Fibroblast of lung (primary cell): ENCODE measurements at places on chromosomes 2 and 18. TPM values are rescaled to one million over a fixed set of nuclear protein-coding genes. Genes with fewer than 3 reads are reported as not detected.

C2orf80 gene
- not detected in 2 replicates for total RNA-seq

LONRF2 gene
- under 0.01 TPM in 2 replicates for total RNA-seq

LCT gene
- under 0.01 TPM in 2 replicates for total RNA-seq

SETBP1 gene
- 4.5 and 4.9 TPM in 2 replicates for total RNA-seq

THAP4 gene
- 40.6 and 47.7 TPM in 2 replicates for total RNA-seq

SERPINB3 gene
- not detected in 2 replicates for total RNA-seq

KCNJ3 gene
- total RNA-seq: not detected in 2 replicates

GALR1 gene
- not detected in 2 replicates for total RNA-seq

GRCh38 chr2:181178823-181179412 is 198.5 kb downstream of the UBE2E3 start:
- DNase-seq: no peak

DNA sequence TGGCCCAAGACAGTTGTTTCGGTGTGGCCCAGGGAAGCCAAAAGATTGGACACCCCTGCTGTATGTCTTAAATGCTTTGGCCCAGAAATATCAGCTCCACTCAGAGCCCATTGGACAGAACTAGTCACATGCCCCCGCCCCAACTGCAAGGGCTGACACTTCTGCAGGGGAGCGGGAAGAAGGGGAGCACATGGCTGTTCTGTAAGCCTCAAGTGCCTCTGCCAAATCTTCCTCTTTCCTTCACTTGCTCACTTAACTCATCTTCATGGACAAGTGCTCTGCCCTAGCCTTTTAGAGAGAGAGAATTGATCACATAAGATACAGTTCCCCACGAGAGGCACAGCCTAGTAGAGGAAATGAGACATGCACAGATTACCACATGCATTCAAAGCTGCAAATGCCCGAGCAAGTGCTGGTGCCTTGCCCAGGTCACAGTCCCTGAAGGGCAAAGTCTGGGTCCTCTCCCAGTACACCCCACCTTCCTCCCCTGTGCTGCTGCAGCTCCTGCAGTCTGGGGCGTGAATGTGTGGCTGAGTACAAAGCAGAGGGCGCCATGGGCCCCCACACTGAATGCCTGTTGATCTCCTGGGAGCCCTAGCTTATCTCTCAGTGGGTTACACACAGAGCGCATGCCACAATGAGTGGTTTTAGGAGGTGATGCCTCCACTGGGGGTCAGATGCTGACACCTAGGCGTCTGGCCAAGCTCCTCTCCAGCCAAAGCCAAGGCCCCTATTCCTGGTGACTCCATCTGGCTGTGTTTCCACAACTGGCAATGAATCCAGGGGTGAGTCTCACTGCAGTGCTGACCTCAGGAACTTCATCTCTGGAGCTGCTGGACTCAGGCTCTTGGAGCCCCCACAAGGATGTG is 135.3 kb downstream of the CTIF start:
- no peak for DNase-seq

DNA sequence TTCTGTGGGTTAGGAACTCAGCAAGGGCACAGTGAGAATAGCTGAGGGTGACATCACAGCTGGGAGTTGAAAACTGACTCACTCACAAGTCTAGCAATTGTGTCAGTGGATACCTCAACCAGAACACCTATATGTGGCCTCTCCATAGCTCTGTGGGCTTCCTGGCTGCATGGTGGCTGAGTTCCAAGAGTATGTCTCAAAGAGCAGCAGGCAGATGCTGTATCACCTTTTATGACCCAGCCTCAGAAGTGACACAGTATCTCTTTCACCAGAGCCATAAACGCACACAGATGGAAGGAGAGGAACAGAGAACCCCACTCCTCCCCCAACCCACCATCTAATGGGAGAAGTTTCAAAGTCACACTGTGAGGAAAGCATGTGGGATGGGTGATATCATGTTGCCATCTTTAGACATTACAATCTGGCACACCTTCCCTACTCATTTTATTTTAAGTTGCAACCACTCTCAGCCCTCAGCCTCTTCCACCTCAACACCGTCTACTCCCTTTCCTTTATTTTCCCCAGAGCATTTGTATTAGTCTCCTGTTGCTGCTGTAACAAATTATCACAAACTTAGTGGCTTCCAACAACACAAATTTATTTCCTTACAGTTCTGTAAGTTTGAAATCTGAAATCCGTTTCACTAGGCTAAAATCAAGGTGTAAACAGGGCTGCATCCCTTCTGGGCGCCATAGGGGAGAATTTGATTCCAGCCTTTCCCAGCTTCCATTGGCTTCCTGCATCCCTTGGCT is 134.6 kb upstream of the SPATS2L start:
- peak; percentile 45 for DNase-seq

DNA sequence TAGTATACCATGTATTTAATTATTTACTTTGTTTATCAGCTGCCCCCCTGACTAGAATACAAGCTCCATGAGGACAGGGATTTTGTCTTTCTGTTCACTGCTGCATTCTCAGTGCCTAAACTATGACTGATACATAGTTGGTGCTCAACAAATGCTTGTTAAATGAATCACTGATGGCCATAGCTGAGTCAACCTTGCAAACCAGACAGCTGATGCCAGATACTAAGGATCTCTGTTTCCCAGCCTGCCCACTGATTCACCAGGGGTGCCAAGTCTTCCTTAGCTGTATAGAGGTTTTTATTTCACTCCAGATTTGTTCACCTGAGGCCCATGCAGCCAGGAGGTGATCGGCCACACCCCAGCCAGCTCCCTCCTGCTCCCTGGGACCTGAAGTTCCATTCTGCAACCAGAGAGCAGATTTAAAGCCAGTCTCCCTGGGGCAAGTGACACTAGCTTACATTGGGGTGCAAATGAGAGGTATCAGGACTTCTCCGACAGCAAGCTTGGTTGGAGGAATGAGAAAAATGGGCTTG is 92.2 kb downstream of the C1QL2 start:
- DNase-seq: peak; percentile 12

DNA sequence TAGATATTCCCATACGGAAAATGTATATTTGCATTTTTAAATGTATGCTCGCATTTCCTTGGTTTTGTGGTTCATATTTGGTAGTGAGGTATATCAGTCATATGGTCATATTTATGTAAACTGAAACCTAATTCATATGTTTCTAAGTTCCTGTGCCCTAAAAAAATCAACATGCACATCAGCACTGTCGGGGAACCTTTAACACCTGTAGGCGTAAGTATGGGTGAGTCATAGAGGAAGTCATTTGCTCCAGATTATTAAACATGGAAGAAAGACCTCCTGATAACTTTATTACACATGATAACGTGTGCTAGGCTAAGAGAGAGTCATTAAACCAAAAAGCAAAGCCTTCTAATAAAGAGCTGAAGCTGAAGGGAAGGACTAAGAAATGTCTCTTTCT is 437.7 kb downstream of the NRXN1 start:
- no peak for DNase-seq

DNA sequence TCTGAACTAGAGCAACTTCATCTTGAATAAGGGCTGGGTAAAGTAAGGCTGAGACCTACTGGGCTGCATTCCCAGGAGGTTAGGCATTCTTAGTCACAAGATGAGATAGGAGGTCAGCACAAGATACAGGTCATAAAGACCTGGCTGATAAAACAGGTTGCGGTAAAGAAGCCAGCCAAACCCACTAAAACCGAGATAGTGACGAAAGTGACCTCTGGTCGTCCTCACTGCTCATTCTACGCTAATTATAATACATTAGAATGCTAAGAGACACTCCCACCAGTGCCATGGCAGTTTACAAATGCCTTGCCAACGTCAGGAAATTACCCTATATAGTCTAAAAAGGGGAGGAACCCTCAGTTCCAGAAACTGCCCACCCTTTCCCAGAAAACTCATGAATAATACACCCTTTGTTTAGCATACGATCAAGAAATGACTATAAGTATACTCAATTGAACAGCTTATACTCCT is 109.1 kb downstream of the FIGN start:
- no peak for DNase-seq

- DNase-seq: no peak
Observed at GRCh38 chr2:219404954-219405353, 13.2 kb upstream of the DES start.

- DNase-seq: no peak
Observed at GRCh38 chr2:238903141-238903540, 55.3 kb downstream of the TWIST2 start.

- DNase-seq: peak; percentile 56
Observed at GRCh38 chr2:43331422-43331821, 105.0 kb upstream of the ZFP36L2 start.

- DNase-seq: no peak
Observed at GRCh38 chr2:69583321-69583833, 60.2 kb downstream of the AAK1 start.

GRCh38 chr2:79855264-79856006 is 342.6 kb downstream of the CTNNA2 start:
- no peak for DNase-seq

- no peak for DNase-seq
Observed at GRCh38 chr18:10239991-10240634, 214.3 kb upstream of the APCDD1 start.

DNA sequence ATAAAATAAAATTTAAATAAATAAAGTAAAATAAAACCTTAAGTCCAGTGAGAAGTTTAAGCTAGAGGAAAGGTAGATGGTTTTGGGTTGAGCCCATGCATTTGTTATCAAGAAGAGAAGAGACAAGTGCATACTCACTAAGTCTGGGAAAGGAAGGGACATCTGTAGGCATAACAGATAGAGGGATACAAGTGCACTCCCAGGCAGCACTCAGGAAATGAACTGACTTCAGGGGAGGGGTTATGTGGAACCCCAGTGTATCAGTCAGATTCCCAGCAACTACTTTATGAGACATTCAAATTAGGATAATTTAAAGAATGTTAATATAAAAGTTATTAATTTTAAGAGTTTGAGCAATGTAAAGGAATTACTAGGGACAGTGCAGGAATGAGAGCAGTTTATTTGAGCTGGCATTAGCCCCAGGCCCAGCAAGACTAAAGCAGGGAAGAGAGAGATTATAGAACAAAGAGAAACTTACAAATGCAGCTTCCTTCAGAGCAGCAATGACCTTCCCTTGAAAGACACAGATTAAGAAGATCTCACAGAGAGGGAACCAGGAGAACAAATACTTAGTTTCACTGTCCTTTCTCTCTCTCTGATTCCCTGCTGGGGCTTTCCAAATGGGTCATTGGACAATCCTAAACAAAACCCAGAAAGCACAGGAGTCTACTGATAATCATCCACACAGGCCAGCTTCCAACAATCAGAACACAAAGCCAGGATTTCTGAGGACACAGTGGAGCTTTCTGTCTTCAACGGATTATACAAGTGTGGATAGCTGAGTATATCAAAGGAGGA is 109.7 kb downstream of the ERBB4 start:
- no peak for DNase-seq

DNA sequence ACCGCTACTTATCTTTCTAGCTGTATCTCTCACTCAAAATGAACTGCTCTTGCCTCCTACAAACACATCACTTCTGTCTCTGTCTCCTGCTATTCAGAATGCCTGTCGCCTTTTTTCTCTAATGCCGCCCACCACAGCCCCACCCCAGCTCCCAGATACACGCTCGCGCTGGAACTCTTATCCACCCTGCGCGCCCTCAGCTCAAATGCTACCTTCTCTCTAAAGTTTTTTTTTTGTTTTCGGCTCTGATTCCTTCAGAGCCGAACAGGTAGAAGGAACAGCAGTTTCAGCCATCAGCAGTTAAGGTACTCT is 3.9 kb upstream of the SOS1 start:
- no peak for DNase-seq

DNA sequence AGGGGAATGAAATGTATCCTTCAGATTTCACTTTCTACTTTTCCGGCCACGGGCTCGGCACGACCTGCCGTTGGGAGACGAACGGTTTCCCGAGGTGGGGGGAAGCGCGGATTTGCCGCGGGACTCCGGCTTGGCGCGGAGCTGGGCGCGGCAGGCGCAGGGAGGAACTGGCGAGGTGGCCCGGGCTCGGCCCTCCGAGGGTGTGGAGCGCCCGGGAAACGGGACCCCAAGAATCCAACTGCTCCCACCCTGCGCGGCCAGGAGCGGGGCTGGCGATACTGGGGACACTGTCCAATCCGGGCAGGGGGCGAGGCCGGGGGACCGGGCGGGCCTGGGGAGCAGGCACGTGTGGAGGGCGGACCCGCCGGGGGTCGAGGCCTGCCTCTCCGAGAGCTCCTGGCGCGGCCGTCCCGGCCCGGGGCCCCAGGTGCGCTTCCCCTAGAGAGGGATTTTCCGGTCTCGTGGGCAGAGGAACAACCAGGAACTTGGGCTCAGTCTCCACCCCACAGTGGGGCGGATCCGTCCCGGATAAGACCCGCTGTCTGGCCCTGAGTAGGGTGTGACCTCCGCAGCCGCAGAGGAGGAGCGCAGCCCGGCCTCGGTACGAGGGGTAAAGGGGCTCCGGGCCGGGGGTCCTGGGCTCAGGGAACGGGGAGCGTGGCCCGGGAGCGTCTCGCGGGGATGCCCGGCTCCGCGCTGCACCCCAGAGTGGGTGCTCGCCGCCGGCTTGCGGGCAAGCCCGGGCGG is at the start of gene ANXA4:
Gene ANXA4, plus strand, starts transcription at position 560 of the 747 bp plus-strand sequence. CDS start 39,432 bp downstream, outside the sequence.
- DNase-seq: peak; percentile 70

DNA sequence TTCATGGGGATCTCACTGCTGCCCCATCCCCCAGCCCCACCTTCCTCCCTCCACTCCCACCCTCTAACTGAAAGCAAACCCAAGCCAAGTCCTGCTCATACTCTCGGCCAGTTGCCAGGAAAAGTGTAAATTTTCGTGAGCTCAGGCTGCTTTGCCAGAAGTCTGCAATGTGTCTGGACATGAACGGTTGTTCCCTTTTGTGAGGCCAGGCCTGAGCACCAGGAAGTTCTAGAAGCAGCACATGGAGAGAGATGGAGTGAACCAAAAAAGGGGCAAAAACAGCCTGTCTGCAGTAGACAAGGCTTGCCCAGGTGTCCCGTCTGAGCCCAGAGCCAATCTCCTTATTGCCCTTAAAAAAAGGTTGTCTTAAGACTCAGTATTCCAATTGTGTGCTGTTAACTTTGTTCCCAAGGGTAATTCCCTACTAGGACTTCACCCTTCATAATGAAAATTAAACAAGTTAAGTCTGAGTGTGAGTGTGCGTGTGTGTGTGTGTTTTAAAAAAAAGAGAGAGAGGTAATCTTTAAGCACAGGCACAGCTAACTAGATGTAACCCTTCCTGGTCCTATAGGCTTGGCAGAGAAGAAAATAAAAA is 247.1 kb downstream of the BCL11A start:
- no peak for DNase-seq

GRCh38 chr2:218196974-218197373 is 20.0 kb upstream of the ARPC2 start:
- DNase-seq: no peak

- DNase-seq: no peak
Observed at GRCh38 chr2:64205415-64205814, 61.2 kb upstream of the PELI1 start.

DNA sequence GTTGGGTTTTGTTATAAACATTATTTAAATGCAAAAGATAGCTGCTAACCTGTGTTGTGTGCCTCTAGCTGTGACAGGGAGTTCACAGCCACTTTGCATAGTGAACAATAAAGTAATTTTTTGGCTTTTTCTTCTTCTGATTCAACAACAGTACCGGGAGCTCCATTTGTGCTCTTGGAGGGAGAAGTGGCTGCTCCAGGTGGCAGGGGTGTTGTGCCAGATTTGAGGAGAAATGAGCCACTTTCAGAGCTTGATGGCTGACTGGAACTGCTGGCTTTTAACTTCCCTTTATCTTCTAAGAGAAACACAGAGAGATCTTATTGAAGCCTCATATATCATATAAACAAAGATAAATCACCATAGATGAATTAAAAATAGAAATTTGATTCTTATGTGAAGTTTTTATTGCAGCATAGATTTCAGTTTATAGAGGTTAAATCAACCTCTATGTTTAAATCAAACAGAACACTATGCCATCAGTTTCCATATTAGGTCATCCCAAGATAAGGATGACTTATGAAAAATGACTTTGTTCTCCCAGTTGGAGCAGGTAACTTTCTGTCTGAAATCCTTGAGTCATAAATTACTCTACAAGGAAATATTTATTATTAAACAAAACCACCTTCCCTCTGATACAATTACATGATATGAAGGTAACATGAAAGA is 182.0 kb upstream of the SESTD1 start:
- DNase-seq: no peak
